Ascending aorta (tissue), 2 donors: ENCODE measurements at places on chromosomes 4 and X.

DNA sequence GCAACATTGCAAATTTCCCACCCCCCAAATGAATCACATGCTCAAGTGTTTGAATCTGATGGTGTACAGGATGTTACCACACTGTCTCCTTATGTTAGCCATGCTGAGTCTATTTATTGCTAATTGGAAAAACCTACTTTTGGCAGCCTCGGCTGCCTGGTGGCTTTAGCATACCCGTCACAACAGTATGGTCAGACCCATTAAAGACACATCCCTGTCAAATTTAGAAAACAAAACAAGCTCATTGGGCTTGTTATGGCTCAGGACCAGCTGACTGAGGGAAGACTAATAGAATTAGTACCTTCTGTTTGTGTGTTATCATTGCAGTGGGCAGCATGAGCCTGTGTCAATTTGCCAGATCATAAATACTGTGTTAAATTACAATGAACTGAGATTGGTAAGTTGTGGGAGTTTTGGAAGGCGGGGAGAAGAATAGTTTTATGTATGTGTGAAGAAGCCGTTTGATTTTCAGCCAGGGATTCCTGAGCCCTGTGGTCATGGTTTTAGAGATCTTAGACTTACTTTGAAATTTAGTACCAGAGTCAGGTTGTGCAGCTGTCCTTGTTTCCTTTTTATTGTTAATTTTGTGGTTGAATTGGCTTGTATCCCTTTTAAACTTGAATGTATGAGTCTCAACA, 66.8 kb downstream of the POLA1 start:
- DNase-seq, result no peak

GRCh38 chrX:1749499-1749898, 134.6 kb downstream of the ASMT start:
- no peak for DNase-seq

GRCh38 chr4:146238107-146238506, 23.8 kb downstream of the REELD1 start:
- DNase-seq, result no peak

GRCh38 chrX:97389761-97390192, 506.1 kb downstream of the RPA4 start:
- no peak for DNase-seq

DNA sequence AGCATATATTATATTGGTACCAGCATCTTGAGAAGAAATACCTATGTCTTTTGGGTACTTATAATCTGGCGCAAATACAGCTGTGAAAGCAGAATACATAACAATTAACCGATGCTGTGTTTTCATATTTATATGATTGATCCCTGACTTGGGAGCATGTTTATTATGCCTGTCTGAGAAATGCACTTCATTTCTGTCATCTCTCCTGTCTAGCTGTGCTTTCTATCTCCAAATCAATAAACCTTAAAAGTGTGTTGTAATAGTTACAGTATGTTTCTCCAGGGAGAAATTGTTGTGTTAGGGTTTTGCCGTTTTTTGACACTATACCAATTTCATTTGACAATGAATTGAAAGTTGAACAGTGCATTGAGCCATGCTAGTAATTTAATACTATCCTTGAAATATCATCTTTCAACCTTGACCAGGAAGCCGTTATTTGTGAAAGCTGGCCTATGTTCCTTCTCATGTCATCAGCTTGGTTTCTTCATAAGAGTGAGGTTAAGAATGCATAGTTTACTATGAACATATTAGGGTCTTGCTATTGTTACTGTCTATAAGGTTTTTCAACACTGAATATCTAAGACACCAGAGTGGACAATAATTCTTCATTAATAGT, 206.2 kb upstream of the PCDH18 start:
- no peak for DNase-seq

GRCh38 chr4:72569719-72570235, 756 bp upstream of the ADAMTS3 start:
- peak; percentile 65 for DNase-seq

GRCh38 chr4:142155347-142155746, 519.0 kb downstream of the IL15 start:
- DNase-seq, result no peak

DNA sequence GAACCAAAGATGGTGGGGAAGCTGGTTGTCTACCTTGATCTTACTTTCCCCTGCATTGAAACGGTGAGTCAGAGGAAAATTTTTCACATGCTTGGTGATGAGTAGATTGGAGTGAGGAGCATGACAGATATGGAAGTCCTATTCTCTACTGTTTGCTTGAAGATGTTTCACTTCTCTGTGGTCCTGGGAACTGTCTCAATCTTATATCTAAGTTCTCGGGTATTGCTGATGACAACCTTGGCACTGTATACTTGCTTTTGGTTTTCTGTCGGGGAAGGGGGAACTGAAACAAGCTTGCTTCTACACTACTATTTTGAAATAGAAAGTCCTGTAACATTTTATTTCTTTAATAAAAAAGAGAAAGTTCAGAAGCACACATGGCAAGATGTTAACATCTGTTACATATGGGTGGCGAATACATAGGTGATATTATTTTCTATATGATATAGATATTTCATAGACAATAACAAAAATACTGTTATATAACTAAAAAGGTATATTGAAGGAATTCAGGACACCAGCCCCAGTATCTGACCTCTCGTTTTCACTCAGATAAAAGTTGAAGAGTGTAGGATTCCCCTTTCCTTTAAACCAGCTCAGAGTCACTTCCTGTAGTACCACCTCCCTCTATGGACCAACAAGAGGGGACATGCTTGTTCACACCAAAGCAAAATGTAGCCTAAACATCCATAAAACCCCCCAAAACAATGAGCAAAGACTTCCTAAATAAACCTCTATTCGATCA, 88.8 kb downstream of the FMR1NB start:
- no peak for DNase-seq

GRCh38 chr4:96713271-96713850, 873.5 kb downstream of the PDHA2 start:
- no peak for DNase-seq

GRCh38 chrX:115018040-115018647, 728 bp upstream of the IL13RA2 start:
- no peak for DNase-seq

DNA sequence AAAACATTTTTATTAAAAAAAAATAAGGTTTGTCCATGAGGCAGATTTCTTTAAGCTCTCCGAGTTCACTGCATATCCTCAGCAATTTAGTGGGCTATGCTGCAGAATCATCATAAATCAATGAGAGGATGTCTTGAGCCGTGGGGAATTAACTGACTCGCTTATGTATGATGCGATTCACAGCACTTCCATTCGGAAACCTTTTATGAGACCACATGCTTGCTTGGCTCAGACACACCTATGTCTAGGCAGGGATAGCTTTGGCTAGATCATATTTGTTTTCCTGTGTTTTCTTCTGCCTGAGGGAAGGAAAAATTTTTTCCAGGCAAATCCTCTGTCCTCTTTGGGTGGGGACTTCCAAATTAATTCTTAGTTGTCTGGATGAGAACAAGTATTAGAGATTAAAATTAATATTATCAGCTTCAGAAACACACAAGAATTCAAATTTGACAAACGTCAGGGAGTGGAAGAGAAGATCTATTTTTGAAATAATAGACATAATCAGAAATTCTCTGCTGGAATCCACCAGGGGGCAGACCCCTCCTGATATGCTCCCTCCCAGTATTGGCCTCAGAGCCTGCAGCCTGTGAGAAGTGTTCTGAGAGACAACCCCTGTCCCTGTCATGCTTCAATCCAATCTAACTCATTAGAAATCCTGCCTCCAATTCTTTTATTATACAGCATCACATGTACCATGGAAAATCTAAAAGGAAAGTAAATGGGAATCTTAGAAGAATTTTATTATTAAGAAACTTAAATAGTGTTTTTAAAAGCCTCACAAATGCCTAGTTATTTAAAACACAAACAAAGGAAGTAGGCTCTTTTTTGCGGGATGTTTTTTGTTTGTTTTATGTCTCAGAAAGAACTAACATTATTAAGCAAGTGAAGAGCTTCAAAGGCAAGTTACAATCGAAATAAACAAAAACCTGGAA, 345.1 kb upstream of the TACR3 start:
- no peak for DNase-seq

DNA sequence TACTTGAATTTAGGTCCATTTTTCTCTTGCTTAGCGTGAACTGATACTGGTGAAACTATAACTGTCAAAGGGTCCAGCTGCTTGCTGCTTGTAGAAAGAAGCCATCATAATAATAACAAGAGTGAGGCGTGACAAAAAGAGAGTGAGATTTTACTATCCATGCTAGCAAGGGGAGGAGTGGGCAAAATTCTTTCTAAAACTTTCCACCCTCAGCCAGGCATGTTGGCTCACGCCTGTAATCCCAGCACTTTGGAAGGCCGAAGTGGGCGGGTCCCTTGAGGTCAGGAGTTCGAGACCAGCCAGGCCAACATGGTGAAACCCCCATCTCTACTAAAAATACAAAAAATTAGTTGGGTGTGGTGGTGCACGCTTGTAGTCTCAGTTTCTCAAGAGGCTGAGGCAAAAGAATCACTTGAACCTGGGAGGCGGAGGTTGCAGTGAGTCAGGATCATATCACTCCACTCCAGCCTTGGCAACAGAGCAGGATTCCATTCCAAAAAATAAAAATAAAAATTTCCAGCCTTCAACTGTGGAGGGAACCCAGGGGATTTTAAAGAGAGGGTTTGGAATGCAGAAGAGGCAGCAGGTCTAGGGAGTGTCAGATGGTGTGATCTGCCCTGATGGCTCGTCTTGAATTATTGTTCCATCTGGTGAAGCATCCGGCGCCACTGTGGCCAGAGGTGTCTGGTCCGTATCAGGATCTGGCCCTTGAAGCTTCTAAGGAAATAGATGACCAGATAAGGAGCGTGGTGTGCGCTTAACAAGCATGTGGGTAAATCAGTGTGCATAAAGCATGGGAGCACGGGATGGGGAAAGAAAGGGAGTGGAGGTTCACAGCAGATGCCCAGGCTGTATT, 51.8 kb downstream of the LRP2BP start:
- peak; percentile 65 for DNase-seq

DNA sequence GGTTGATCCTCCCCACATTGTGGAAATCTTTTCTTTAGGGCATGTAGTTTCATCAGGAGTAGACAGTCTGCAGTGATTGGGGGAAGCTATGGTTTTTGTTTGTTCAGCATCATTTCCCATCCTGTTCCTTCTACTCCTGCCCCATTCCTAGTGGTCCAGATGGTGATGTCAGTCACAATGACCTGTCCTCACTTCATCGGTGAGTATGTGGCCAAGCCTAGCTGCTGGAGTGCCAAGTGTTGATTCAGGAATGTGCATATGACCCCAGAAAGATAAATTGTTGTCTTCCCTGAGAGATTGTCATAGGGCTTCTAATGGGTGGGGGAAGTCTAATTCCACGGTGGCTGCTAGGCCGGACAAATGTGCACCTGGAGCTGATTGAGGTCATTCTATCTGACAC, 130.6 kb upstream of the FAT1 start:
- no peak for DNase-seq

- DNase-seq, result no peak
These were observed 543.3 kb downstream of the GRID2 start for GRCh38 chr4:92847026-92847425.

- no peak for DNase-seq
These were observed 96.0 kb downstream of the ADGRL3 start for GRCh38 chr4:61296144-61296543.

DNA sequence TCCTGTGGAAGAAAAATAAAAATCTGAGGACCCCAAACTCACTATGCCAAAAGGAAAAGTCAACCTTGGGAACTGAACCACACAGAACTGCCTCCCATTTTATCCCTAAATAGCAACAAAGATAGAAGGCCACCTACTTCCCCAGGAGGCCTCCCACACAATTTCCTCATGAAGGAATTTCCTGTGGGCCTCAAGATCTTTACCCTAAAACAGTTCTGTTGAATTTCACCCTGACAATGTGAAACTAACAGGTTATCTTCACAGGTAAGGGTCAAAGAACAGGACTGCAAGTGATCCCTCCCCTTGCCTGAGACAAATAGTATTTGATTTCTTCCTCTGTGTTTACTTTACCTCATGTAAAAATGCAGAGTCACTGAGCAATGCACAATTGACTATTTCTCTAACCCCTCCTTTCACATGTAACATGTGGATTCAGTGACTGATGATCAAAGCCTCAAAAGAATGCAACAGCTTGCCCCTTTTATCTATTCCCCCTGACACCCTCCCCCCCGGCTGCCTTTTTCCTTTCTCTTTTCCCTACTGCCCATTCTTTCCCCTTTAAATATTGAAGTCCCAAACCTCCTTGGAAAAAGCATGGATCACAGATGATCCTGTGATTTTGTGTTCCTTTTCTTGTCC, 33.3 kb downstream of the MEPE start:
- no peak for DNase-seq

- no peak for DNase-seq
These were observed 108.1 kb downstream of the DHX15 start for GRCh38 chr4:24476282-24476681.

- DNase-seq, result no peak
These were observed 607.4 kb upstream of the FAM241A start for GRCh38 chr4:111537871-111538270.

GRCh38 chr4:86837691-86838503, 11.3 kb downstream of the SLC10A6 start:
- DNase-seq, result no peak

DNA sequence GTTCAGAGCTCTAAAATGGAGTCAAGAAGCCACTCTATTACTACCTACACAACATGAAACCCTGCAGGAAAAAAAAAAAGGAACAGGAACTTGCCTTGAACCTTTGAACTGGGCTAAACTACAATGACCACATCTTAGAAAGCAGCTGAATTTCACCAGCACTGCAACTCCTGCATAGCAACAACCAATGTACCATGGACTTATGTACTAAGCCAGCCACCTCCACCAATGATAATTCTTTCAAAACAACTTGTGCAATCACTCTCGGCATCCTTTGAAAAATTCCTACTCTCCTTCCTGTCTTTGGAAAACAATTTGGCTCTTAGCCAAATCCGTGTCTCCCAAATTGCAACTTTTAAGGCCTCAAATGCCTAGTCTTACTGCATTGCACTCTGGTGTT, 26.8 kb upstream of the FMR1 start:
- no peak for DNase-seq

- no peak for DNase-seq
These were observed 92.8 kb downstream of the MAML3 start for GRCh38 chr4:140061194-140061593.

GRCh38 chr4:126899331-126899801, 733.4 kb upstream of the INTU start:
- DNase-seq, result peak; percentile 76

DNA sequence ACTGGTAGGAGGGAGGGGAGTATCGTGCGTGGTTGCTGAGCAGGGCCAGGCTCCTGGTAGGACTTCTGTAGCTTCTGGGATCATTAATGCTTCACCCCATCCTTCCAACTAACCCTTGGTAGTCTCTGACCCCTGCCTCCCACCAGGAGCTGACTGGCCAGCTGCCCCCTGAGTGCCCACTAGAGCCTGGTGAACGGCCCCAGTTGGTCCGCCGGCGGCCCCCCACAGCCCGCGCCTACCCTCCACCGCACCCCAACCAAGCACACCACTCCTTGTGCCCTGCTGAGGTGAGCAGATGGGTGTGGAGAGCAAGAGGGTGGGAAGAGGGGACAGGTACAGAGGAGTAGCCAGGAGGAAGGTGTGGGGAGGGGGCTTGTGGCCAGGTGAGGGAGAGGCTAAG, 4.9 kb downstream of the CCDC120 start:
- DNase-seq, result no peak
